ENCODE measurements at places on chromosomes 13 and 19.

- no peak for DNase-seq
These were observed 485.3 kb downstream of the SLITRK6 start for GRCh38 chr13:85313761-85314503.

GRCh38 chr13:45828256-45828968 is 23.1 kb downstream of the SIAH3 start:
- DNase-seq: no peak

GRCh38 chr13:98496479-98496791 is 80.5 kb downstream of the STK24 start:
- no peak for DNase-seq

GRCh38 chr19:17530586-17530985 is 19.1 kb downstream of the PGLS start:
- DNase-seq: no peak

GRCh38 chr19:15166700-15167099 is 34.1 kb downstream of the NOTCH3 start:
- no peak for DNase-seq

DNA sequence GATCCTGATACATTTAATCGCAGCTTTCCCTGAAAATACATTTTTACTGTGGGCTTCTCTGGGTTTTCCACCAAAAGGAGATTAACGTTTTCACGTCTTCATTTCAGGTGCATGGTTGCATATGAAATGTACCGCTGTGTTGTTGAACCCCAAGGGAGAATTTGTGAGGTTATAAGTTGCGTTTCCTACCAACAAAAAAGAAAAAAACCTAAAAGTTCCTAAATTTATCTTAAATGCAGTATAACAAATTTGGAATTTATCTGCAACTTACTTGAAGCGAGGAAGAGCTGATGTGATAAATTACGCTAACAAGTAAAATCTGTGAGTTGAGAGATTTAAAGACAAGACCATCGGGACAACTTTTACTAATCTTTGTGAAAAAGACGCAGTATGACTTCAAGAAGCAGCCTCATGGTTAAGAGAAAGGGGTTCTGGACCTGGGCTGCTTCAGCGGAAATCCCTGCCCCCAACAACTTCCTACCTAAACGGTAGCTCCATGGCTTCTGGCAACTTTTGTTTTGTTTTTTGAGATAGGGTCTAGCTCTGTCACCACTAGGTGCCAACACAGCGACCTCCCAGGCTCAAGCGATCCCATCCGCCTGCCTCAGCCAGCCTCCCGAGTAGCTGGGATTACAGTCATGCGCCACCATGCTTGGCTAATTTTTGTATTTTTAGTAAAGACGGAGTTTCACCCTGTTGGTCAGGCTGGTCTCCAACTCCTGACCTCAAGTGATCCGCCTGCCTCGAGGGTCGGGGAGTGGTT is 958 bp upstream of the OBI1 start:
- DNase-seq: no peak

- DNase-seq: no peak
These were observed 216.8 kb downstream of the TEX29 start for GRCh38 chr13:111537115-111537728.

GRCh38 chr19:7152568-7152967 is 83.1 kb downstream of the ZNF557 start:
- no peak for DNase-seq

DNA sequence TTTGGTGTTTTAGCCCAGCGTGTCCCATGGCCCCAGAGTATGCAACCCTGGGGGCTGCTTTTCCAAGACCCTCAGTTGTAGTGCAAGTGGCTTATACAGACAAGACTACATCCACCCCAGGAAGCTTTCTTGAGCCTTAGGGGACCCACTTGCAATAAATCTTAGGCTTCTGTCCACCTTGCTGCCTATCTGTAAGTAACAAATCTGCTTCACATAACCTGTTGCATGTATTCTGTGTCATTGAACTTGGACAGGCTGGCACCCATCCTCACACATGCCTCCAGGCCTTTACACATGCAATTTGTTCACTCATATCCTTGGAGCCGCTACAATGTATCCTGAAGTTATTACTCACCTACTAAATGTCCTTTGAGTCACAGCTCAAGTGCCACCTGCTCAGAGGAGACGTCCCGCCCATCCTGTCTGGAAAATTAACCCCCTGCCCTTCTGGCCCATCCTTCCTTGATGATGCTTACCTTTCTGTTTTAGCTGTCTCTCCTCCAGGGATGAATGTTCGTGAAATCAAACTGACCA is 101.2 kb downstream of the ZNF536 start:
- no peak for DNase-seq

DNA sequence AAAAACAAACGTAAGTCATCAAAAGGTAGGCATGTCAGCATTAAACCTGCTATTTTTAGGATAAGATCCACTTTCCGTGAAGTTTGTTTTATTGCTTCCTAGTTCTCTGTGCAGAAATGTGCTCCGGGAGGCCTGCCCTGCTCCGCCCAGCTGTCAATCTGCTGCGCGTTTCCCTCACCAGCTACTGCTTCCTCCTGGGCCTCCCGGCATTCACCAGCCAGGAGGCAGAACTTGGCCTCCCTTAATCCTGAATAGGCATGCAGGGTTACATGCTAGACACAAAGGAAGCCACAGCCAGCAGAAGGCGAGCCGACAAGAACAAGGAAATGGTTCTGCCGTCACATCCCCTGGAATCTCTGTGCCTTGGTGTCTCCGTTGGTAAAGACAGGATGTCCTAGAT is 386.2 kb downstream of the IRS2 start:
- no peak for DNase-seq

GRCh38 chr13:41383386-41383785 is 72.3 kb downstream of the NAA16 start:
- no peak for DNase-seq

- no peak for DNase-seq
These were observed 1779.6 kb upstream of the PRR20A start for GRCh38 chr13:55361141-55361540.

- DNase-seq: no peak
These were observed 58.8 kb upstream of the UBL3 start for GRCh38 chr13:29909081-29909730.

GRCh38 chr13:108961542-108962125 is 332.2 kb downstream of the MYO16 start:
- no peak for DNase-seq

GRCh38 chr19:55095260-55096060 is 19.8 kb downstream of the EPS8L1 start:
- DNase-seq: no peak

- no peak for DNase-seq
These were observed 421.0 kb upstream of the KLF12 start for GRCh38 chr13:74555276-74555625.

- DNase-seq: no peak
These were observed 22.3 kb upstream of the PDCD5 start for GRCh38 chr19:32558607-32559228.

GRCh38 chr13:107379407-107380155 is 811.6 kb upstream of the ARGLU1 start:
- no peak for DNase-seq

GRCh38 chr19:35240327-35240726 is 8.5 kb upstream of the LSR start:
- DNase-seq: no peak

GRCh38 chr19:13974073-13974472 is 21.8 kb downstream of the DCAF15 start:
- DNase-seq: no peak

DNA sequence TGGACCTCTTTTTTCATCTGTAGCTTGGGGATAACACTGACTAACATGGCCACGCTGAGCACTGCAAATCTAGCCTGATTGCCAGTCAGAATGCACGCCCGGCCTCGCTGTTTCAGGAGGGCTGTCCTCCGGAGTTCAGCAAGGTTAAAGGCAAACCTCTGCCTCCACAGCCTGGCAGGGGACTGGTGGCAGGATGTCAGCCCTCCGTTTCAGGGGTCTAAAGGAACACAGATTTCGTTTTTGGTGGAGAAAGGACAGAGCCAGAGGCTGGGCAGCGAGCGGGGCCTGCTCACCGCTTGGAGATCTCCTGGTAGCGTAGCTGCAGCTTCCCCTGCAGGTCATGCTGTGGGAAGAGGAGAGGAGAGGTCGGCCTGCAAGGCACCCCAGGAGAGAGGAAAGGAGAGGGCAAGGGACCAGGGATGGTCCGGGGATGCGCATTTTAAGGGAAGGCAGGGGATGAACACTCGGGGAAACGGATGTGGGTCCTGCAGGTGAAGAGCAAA is 560 bp downstream of the NDUFA7 start:
- DNase-seq: no peak

GRCh38 chr19:41774515-41774980 is 19.2 kb downstream of the CEACAM6 start:
- peak; percentile 34 for DNase-seq

DNA sequence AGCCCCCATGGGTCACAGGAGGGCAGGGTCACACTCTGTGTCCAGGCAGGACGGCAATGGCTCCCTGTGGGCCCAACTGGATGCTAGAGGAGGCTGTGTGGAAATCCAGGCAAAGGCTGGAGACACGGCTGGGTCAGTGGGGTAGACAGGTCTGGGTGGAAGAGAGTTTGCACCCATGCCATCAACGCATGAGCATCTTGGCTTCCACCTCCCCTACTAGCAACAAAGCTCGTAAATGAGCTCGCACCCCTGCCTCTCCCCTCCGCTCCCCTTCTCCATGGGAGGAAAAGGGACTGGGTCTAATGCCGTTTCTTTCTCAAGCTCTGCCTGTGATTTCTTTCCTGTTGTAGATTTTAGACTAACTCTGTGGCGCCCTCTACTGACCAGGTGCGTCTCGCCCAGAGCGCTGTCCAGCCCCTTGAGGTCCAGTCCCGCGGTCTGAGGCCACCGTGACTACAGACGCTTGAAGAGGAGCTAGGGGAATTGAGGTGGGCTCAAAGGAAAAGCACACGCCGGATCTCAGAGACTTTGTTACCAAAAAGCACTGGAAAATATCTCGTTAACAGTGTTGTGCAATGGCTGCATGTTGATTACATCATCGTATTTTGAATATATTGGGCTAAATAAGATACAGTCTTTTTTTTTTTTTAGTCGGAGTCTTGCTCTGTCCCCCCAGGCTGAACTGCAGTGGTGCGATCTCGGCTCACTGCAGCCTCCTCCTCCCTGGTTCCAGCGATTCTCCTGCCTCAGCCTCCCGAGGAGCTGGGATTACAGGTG is 50.7 kb upstream of the USP29 start:
- DNase-seq: no peak

DNA sequence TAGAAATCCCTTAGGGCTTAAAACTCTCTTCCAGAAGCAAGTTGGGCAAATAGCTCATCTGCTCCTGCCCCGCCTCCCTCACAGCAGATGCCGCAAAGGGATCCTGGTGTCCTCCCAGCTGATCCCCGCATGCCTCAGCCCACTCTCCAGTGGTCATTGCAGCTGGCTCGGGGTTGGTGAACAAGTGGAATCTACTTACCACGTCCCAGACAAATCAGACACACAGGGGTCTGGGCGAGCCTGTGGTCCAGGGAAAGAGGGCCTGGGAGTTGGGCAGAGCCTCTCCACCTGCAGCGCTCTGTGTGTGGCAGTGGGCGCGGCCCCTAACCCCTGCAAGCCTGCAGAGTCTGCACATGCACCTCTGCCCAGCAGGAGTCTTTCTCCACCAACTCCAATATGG is 10.8 kb upstream of the C19orf33 start:
- no peak for DNase-seq

- DNase-seq: no peak
These were observed 84.0 kb downstream of the ATP11A start for GRCh38 chr13:112773601-112774447.
